Parietal lobe (tissue), 2 donors: ENCODE measurements at places on chromosomes 4 and X. TPM values are rescaled to one million over a fixed set of nuclear protein-coding genes. Genes with fewer than 3 reads are reported as not detected.

TLR10 gene
- total RNA-seq: 0.63 TPM

MECP2 gene
- 65.7 TPM for total RNA-seq

DCHS2 gene
- total RNA-seq: 6.3 TPM

STPG2 gene
- total RNA-seq: 4.1 TPM

CHIC1 gene
- total RNA-seq: 21.0 TPM
